ENCODE measurements at places on chromosomes 7 and 10.

DNA sequence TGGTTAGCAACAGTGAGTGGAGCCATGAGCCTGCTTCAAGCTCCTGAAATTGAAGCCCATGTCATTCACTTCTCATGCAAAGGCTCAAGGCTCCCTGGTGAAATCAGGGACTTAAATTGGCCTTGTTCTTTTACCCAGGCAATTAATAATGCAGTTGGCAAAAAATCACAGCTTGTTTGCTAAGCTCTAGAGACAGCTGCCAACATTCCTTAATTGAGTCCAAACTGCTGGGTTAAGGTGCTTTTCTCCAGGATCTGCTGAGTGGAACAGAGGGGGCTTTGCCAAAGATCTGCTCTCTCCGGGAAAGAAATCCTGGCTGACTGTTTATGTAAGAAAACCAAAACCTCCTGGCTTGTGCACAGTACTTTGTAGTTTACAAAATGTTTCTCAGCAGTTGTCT, 257.6 kb upstream of the GHITM start:
- no peak for DNase-seq

DNA sequence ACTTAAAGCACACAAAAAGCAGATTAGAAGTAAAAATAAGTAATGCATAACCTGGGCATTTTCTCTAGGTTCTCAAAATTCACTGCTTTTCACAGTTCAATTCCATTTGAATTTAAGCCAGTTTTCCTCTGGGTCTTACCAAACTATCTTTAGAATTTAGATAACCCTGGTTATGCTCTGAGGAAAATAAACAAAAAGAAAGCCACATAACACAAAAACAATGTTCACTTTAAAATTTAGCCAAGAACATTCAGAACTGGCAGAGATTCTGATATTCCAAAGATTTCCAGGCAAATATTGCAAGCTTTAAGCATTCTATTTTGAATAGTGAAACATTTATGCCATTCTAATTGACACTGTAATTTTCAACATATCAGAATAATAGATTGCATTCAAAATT, 50.7 kb upstream of the PRKG1 start:
- DNase-seq = no peak

DNA sequence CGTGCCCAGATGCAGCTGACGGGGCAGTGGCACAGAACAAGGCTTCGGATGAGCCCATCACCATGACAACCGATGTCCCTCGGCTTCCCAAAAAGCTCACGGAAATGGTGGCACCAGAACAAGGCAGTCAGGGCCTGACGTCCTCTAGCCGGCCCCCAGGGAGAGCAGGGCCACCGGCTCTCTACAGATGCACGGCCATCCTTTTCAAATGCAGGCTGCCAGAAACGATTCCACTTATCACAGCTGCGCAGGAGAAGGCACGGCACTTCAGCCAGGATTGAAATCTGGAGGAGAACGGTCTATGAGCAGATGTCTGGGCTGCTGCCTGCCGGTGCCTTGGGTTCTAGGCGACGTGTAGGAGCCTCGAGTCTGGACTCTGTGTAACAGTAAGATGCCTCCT, 223.8 kb downstream of the ZMYND11 start:
- no peak for DNase-seq

- DNase-seq = no peak
Measured at GRCh38 chr7:71338866-71339265, 206.9 kb downstream of the GALNT17 start.

DNA sequence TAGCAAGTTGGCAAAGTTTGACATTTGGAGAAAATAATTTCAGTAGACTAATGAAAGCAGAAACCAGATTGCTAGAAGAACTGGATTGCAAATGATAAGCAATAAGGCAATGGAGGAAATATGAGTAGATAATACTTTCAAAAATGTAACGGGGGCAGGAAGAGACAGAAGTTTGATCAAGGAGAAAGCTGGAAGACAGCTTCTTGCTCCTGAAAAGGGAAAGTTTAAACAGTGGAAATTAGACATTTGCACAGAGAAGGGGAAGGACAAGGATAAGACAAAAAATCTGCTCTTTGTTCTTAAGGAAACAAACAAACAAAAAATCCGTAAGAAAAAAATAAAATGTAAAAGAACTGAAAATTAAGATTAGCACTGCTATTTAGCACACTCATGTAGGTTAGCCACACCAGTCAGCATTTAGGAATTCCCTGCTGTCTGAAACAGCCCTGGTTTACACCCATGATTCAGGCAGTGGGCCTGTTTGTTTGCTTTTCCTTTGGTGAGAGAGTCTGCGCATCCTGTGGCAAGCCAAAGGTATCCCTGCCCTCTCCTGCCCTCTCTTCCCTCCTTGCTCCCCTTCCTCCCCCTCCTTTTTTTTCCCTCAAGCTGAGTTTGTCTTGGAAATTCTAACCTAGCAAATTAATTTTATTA, 104.3 kb upstream of the CAV2 start:
- no peak for DNase-seq

DNA sequence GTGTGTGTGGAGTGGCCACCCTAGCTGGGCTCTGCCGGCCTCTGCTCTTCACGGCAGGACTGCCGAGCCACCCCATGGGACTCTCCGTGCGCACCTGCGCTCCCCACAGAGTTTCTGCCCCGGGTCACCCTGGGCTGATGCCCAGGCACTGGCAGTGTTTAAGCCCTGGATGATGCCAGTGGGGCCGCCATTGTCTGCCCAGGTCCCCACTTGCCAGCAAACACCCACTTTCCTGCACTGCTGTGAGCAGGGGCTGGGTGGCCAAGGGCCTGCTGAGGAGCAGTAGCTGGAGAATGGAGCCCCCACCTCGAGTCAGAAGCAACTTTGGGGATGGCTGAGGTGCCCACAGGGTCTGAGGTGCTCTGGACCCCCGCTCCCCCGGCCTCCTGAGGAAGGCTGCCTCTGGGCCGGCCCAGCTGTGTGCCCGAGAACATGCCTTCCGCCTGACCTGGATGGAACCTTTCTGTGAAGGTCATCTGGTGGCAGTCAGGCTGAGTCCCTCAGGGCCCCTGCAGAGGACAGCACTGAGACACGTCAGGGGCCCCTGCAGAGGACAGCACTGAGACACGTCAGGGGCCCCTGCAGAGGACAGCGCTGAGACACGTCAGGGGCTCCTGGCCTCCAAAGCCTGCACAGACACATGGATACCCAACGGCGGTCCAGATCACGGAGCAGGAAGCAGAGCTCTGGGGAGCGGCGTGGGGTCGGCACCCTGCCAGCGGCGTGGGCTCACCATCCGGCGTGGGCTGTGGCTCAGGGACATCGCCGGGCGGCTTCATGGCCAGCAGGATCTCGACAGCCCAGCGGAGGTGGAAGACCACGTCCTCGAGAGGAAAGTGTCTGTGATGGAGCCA, 62.0 kb downstream of the CFAP46 start:
- no peak for DNase-seq

GRCh38 chr7:105452085-105452484, 63.4 kb upstream of the SRPK2 start:
- DNase-seq = no peak

DNA sequence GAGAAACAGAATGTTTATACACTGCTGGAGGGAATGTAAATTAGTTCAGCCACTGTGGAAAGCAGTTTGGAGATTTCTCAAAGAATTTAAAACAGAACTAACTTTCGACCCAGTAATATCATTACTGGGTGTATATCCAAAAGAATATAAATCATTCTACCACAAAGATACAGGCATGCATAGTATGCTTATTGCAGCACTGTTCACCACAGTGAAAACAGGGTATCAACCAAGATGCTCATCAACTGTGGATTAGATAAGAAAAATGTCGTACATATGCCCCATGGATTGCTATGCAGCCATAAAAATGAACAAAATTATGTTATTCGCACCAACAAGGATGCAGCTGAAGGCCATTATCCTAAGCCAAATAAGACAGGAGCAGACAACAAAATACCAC, 343.1 kb upstream of the KCND2 start:
- no peak for DNase-seq

DNA sequence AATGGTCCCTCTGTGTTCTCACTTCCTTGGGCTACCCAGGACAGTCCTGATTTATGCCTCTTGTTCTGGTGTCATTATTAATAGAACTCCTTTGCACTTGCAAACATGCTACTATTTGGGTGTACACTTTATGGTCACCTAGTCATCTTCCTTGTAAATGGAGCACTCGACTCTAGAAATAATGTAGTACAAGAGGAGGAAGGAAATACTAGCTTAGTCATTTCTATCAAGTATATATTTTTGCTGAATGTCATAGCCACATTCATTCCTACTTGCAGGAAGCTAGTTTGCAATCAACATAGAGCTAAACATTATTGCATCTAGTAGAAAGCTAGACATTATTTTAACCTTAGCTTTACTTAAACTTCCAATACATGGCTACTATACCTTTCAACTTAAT, 335.3 kb downstream of the MAGI2 start:
- DNase-seq = no peak

- no peak for DNase-seq
Measured at GRCh38 chr7:100485471-100485876, 1.7 kb downstream of the NYAP1 start.

- no peak for DNase-seq
Measured at GRCh38 chr7:2941216-2941859, 97.2 kb upstream of the GNA12 start.

DNA sequence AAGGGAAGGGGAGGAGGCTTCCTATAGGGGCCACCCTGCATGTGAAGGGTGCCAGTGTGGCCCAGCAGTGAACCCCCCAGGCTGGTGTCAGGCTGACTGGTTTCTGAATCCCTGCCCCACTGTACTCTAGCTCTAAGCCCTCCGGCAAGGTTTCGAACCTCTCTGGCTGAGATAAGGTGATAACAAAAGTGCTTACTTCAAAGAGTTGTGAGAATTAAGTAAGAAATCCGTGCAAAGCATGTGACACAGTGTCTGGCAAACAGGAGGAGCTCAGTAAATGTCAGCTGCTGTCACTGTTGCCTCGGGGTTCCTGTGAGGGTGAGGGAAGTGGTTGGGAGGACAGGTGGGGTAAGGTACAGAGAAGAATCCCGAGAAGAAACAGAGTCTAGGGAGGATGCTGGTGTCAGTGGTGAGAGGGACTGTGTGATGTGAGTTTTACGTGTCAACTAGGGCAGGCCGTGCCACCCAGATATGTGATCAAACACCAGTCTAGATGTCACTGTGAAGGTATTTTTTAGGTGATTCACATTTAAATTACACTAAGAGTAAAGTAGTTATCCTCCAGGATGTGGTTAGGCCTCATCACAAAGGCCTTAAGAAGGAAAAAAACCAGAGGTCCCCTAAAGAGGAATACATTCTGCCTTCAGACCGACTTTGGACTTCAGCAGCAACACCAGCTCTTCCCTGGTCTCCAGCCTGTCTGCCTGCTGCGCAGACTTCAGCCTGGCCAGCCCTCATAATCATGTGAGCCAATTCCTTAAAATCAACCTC, 64.4 kb downstream of the BPGM start:
- DNase-seq = no peak

- DNase-seq = no peak
Measured at GRCh38 chr10:132652936-132653590, 115.5 kb downstream of the INPP5A start.

- DNase-seq = no peak
Measured at GRCh38 chr7:2612445-2613097, 19.2 kb upstream of the TTYH3 start.

GRCh38 chr10:31350891-31351290, 31.9 kb downstream of the ZEB1 start:
- DNase-seq = no peak

GRCh38 chr7:99109108-99110051, 34.5 kb downstream of the SMURF1 start:
- no peak for DNase-seq

- no peak for DNase-seq
Measured at GRCh38 chr10:56178210-56178609, 182.8 kb downstream of the ZWINT start.

- DNase-seq = no peak
Measured at GRCh38 chr10:31604096-31604495, 285.1 kb downstream of the ZEB1 start.

- DNase-seq = peak; percentile 16
Measured at GRCh38 chr10:119700321-119700954, 25.4 kb upstream of the INPP5F start.

DNA sequence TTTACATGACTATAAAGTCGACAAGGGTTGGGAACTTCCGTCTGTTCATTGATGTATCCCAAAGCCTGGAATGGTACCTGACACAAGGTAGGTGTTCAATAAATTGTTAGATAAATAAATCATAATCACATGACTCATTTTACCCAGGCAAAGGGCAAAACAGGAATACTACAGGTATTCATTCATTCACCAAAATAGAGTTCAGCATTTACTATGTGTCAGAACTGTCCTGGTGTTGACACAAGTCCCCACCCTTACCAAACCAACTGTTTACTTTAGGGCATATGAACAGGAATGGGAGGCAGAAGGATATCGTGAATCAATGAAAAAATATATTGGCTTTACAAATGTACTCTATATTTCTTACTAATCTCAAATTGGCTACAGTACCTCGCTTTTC, 666 bp upstream of the YAE1 start:
- no peak for DNase-seq

DNA sequence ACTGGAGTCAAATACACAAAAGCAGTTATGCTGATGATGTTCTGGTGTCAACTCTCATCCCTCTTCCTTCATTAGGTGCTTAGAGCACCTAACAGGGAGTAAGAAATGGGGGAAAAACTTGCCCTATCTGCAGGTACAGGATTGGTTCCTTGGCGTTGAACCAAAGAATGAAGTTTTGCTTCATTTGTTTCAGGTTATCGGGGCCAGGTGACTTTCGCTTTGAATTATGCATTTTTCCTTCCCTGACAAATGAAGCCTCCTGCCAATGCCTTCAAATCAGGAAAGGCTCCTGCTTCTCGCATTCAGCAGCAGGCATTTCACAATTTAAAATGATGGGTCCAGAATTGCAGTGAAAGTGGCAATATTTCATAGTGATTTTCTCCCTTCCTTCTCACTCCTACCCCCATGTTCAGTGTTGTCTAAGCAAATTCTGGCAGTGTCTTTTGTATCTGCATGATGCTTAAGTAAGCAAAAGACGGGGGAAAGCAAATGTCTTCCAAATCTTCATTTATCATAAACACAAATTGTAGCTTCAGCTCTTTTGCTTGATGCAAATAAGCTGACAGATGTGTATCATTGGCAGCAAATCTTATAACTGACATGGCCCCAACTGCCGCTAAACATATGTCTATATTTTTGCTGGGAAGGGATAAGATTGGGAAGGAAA, 29.4 kb downstream of the DNAJB9 start:
- no peak for DNase-seq

DNA sequence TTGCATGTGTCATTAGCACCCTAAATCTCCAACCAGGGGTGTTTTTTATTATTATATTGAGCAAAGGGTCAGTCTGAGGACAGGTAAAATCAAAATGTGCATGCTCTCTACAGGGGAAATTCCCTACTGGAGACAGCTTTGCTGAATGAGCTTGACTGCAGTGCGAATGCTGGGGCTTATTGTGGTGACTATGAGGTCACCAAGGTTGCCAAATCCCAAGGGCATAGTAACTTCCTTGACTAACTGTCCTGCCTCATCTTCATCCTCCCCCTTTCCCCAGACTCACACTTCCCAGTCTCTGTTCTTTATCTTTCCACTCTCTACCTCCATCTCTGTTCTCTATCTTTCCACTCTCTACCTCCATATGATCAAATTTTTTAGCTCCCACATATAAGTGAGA, 22.9 kb upstream of the AOC1 start:
- no peak for DNase-seq

Measured in RPMI8226 (cell line).